ENCODE measurements at places on chromosomes 13 and 19.

- DNase-seq, result peak; percentile 41
Measured at GRCh38 chr19:31066385-31066784, 282.9 kb downstream of the TSHZ3 start.

DNA sequence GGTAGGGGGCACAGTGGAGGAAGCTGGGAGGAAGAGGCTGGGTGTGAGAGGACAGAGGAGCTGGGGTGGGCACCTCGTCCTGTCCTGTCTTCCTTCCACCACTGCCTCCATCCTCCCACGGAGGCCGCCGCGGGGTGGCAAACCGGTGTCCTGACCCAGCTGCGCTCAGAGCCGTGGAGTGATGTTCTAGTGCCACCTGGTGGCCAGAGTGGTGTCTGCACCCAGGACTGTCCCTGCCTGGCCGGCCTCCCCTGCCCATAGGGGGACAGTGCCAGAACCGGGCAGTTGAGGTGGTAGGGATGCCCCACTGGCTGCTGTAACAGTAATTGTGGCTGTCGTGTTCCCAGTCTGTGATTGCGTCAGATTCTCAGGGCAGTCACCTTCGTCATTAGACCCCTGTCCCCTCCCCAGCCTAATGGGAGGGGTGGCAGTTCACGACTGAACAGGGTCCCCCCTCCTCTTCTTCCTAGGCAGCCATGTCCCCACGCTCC is 11.1 kb upstream of the ARRDC2 start:
- DNase-seq, result peak; percentile 48

DNA sequence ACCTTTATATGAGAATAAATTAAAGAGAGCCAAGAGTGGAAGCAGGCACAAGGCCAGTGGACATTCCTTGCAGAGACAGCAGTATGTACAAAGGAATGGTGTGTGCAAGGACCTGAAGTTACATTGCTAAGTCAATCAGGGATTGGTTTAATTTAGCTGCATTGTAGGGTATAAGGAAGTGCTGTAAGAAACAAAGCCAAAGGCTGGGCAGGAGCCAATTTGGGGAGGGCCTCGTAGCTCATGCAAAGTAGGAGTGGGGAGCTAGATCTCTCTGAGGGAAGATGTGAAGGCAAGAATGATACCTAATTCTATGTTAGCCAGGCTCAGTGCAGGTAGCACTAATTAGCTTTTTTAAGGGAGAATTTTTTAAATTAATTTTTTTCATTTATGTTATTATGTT is 76.7 kb downstream of the SLAIN1 start:
- no peak for DNase-seq

DNA sequence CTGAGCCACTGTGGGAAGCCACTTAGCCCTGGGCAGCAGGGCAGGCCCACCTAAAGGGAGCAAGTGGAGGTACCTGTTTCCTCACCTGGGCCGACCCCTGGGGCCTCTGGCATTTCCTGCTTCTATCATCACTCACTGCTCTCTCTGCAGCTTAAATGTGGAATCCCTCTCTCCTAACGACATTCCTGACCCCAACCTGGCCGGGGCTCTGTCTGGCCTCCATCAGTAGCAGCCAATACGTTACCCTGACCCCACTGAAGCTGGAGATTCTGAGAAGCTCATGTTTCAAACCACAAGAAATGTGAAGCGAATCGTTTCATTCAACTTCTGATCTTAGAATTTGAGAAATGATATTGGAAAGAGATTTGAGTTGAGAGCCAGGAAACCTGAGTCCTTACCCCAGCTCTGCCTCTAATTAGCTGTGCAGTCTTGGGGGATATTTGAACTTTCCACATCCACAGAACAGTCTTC is 39.9 kb downstream of the DOCK9 start:
- no peak for DNase-seq

DNA sequence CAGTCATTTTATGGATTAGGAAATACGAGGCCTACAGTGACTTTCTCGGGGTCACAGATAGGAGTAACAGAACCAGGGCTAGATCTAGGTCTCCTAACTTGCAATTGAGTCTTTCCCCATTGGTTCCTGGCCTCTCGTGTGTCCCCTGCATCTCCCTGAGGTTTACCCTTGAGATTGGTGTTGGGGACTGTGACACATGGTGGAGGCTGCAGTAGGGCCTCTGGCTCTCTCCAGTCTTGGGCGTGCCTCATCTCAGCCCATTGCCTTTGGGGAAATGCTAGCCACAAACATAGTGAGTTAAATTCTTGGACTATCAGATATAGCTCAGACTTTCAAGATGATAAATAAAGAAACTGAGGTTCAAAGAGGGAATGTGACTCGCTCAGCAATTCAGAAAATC is 212.1 kb downstream of the KCNRG start:
- no peak for DNase-seq

DNA sequence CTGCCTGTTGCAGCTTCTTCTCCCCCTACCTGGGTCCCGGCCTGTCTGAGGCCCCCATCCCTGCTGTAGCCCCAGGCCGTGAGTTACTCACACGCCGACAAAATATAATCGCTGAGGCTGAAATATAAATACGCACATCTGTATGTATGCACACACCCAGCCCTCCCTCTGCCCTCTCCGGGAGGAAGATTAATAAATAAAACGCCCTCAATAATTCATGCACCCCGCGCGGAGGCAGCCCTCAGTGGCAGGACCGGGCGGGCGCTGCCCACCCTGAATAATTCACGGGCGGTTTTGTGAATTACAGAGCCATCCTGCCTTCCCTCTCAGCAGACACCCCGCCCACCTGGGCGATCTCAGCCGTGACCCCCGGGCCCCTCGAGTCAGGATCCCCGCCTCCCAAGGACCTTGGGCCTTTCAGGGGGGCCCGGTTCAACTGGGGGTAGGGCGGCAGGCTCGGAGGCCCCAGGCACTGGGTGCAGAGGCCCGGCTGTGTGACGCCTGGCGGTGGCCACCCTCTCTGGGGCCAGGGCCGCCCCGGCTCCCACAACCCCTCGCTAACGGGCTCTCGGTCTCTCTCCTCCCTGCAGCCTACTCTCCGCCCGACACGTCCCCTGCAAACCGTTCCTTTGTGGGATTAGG is 24.2 kb downstream of the SMIM24 start:
- DNase-seq, result no peak

GRCh38 chr13:21330126-21330861 is 128.8 kb downstream of the ZDHHC20 start:
- no peak for DNase-seq

DNA sequence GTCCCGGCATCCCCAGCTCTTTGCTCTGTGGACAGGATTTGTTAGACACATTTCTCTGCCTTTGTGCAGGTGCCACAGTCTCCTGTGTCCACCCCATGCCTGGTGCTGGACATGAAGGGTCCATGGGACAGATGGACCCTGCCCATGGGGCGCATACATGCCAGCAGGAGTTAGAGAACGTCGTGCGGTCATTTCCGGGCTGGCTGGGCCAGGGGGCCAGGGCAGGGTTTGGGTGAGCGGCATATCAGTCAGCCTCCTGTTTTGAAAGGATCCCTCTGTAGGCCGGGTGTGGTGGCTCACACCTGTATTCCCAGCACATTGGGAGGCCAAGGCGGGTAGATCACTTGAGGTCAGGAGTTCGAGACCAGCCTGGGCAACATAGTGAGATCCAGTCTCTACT is 11.0 kb downstream of the KLHL26 start:
- no peak for DNase-seq

DNA sequence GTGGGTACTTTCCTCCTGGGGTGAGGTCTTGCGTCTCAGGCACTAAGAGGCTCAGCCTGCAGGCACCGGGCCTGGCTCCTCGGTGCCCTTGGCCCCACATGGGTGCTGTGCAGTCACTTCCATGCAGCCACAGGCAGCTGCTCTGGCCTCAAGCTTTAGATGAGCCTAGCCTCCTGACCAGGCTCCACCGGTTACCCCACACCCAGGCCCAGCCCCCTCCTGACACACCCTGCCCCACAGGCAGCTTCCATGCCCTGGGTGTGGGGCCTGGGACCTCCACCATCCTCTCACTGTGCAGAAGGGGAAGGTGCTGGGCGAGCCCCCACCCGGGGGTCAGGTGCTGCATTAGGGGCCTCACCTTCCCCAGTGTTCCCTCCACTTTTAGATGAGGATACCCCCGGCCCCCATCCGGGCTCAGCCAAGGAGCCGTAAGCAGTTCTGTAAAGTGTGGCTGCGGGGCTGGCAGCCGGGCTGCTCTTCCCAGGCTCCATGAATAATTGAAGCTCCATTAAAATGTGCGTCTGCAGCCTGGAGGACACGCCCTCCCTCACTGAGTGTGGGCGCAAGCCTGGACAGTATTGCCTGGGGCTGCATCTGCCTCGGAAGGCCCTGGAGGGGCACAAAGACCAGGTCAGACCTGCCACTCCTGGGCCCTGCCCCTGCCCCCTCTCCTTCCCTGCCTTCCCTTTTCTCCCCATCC is 72.5 kb upstream of the KCTD15 start:
- DNase-seq, result no peak

DNA sequence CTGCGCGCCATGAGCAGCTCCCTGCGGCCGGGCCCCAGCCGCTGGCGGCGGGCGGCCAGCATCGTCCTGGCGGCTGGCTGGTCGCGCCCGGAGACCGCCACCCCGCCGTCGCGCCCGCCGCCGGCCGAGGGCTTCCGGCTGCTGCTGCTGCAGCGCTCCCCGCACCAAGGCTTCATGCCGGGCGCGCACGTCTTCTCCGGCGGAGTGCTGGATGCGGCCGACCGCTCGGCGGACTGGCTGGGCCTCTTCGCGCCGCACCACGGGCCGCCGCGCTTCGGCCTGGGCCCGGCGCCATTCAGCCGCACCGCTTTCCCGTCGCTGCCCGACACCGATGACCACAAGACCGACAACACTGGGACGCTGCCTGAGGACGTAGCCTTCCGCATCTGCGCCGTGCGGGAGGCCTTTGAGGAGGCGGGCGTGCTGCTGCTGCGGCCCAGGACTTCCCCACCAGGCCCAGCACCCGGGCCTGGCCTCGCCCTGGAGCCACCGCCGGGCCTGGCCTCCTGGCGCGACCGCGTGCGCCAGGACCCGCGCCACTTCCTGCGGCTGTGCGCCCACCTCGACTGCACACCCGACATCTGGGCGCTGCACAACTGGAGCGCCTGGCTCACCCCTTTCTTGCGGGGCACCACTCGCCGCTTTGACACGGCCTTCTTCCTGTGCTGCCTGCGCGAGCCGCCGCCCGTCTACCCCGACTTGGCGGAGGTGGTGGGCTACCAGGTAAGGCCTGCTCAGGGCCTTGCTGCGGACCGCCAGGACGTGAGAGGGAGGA is 518 bp downstream of the NUDT19 start:
- DNase-seq, result no peak

DNA sequence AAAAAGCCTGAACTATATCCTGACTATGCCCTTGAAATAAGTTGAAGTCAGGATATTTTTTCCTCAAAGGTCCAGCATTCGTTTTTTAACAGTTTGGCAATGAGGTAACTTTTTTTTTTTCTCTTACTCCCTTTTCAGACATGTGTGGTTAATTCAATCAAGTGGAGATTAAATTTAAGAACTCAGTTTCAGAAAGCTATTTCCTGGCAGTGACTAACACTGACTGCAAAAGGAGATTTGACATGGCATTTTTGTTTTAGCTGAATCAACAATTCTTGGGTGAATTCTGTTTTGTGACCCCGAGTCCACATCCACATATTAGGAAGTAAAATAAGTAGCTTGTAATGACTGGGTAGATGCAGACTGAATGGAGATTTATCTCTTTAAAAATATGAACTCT is 716.4 kb downstream of the PCDH9 start:
- no peak for DNase-seq

DNA sequence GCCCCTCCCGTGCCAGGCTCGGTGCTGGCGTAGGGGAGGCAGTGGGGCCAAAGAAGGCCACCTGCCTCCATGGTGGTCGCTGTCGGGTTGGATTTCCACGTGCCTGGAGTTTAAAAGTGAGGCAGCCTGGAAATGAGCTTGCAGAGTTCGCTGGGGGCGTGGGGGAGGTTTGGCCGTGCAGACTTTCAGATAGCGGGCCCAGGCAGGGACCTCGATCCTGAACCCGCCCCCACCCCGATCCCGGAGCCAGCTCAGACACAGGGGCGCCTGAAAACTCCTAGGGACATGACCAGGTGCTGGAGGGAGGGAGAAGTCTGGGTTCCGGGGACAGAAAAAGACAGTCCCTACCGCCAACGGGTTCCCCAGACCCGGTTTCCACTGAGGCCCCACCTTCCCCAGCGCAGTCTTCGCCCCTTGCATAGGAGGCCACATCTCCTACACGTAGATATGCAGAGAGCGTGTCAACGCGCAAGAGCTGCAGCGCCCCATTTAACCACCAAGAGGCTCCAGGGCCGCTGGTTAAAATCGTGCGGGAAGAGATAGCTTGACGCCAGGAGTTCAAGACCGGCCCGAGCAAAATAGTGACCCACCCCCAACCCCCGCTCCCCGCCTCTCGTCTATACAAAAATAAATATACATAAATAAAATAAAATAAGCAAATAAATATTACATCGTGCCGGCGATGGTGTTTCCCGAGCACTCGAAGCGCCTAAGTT is 8.5 kb downstream of the CCDC8 start:
- no peak for DNase-seq

DNA sequence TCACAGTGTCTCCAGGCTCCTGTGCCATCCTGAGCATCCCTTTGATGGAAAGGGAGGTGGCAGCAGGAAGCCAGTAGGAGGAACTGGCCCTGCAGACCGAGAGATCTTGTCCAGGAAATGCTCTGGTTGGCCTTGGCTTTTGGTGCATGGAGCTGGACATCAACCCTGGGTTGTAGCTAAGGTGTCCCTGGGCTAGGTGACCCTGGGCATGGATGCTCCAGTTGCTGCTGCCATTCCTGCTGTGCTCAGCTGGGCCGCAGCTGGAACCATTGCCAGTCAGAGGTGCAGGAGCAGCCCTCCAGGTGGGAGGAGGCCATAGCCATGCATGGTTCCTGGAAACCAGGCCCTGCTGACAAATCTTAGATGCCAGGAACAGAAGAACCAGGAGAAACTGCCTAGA is 67.5 kb downstream of the ZNF98 start:
- no peak for DNase-seq

DNA sequence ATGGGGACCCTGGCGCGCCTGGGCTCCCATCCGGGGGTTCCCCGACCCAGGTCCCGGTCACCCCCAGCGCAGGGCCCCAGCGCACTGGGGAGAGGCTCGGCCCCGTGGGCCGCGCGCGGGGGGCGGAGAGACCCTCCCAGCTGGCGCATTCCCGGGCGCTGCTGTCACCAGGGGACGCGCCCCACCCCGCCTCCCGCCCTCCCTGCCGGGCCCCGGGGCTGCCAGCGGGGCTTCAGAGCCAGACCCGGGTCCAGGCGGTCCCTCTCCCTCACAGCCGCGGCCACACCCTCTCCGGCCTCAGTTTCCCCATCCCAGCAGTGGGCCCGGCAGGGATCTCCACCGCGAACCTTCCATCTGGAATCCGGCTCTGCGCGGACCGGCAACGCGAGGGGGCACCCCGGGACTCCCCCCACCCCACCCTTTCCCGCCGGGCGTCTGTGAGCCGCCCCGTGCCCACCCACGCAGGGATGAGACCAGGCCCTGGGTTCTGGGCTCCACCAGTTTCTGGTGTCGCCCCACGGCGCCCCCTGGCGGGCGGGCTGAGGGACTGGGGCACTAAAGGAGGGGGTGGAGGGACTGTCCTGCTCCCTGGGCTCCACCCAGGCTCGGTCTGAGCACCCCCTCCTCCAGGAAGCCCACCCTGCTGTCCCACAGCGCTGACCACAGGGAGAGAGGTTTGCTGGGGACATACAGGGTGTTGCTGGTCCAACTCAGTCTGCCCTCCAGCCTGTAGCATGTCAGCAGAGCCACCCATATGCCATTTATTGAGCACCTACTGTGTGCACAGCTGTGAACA is 878 bp upstream of the ADAMTSL5 start:
- peak; percentile 42 for DNase-seq

GRCh38 chr13:39955560-39955959 is 300.1 kb downstream of the COG6 start:
- no peak for DNase-seq
